Fibroblast of gingiva (primary cell): ENCODE measurements at places on chromosomes 12 and 14.

DNA sequence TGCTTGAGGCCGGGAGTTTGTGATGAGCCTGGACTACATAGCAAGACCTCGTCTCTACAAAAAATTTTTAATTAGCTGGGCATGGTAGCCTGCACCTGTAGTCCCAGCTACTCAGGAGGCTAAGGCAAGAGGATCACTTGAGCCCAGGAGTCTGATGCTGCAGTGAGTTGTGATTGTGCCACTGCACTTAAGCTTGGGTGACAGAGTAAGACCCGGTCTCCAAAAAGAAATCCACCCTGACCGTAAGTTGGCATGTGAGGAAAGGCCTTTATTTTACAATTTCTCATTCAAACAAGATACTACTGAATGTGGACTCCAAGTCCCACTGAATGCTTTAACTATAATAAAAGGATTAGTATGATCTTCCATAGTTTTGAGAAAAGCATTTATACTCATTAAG, 27.3 kb downstream of the PSMA6 start:
- DNase-seq, result no peak

DNA sequence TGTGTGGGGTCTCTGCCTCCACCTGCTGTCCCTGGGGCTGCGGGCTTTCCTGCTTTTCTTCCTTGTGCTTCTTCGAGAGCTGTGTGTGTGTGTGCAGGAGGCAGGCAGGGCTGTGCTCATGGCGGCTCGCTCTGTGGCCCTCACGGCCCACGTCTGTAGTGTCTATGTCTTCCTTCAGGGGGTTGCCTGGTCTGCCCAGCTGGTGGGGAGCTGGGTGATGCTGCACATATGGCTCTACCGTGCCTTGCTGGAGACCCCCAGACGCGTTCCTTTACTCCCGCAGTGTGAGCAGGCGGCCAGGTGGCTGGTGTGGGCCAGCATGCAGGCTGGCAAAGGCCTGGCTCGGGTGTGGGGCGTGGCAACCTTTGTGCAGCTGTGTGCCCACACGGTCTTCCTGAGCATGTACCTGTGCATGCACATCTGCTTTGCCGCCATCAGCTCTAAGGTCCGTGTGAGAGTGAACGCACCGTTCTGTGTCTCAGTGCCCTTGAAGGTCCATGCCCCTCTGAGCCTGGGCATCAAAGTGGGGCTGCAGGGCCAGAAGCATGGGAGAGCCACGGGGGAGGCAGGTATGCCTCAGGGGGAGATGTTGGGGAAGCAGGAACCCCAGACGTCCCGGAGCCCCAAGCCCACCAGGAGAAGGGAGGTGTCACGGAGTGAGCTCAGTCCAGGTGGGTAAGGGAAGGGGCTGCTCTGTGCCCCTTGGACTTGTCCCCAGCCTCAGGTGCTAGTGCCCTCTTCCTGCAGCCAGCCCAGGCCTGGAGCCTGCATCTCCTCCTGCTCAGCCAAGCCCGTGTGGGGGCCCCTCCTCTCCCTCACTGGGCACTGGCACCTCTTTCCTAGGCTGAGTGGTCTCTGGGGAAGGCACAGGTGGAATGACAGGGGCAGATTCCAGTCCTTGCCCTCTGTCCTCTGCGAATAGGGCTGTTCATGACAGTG, 26.4 kb downstream of the CLSTN3 start:
- DNase-seq, result no peak

DNA sequence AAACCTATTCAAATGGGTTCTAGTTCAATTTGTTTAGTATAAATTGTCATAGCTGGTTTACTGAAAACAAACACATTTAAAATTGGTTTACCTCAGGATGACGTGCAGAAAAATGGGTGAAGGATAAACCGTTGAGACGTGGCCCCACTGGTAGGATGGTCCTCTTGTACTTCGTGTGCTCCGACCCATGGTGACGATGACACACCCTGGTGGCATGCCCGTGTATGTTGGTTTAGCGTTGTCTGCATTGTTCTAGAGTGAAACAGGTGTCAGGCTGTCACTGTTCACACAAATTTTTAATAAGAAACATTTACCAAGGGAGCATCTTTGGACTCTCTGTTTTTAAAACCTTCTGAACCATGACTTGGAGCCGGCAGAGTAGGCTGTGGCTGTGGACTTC, 8.3 kb downstream of the CALM1 start:
- DNase-seq, result no peak

GRCh38 chr12:4862809-4863208, 46.9 kb upstream of the KCNA1 start:
- DNase-seq, result no peak

- DNase-seq, result no peak
These were observed 220.6 kb upstream of the TMEM260 start for GRCh38 chr14:56358851-56359614.

DNA sequence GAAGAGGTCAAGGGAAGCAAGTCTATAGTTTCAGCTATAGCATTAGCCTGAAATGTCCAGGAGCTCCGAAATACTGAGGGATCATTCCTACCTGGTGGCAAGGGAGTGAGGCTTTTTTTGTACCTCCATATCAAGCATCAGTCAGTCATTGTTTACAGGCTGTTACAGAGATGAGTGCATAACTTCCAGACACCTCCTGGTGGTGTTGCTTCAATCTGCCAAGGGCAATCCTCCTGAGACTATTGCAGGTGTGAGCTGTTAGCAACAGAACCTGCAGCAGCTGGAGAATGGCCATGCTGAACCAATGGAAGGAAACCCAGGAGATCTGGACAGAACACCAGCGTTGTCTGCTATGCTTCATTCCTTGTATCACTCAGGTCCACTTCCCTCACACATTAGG, 80.0 kb upstream of the SLC8A3 start:
- no peak for DNase-seq

GRCh38 chr12:43107026-43107775, 444.8 kb downstream of the ADAMTS20 start:
- no peak for DNase-seq

DNA sequence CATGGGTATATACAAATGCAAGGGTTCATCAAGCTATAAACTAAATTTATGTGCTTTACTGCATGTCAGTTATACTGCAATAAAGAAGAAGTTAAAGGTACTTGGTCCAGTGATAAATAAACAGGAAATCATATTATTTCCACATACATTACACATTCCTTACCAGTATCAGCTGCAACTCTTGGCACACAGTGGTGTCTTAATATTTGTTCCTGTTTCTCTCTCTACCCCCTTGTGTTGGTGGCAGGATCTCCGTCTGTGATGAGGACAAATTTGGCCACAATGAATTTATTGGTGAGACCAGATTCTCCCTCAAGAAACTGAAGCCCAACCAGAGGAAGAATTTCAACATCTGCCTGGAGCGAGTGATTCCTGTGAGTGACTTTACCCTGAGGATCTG, 19.2 kb upstream of the OAS1 start:
- no peak for DNase-seq

DNA sequence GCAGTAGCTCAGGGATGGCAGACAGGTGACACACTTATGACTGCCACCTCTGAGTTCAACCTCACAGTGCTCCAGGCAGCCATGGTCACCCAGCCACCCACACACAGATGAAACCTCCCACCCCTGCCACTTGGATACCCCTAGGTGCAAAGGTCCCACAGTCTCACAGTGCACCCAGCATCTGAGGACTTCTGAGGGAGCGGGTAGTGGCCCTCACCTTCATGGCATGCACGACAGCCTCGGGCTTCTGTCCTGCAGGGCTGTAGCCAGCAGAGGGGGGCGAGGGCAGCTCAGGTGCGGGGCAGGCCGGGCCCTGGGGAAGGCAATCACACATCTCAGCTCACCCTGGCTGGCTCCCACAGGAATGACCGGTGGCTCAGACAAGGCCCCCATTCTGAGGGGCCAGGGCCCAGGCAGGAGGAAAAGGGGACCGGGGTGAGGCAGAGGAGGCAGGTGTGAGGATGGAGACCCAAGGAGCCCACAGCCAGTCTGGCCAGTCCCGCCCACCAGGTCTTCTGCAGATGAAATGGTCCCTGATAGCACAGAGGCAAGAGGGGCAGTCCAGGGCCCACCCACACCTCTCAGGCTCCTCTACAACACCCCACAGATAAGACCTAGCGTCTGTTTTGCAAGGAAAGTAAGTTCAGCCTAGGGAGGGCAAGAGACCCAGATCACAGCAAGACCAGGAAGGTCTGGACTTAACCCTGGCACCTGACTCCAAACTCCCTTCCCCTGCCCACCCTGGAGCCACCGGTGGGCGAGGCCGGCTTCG, 35.8 kb downstream of the CCNK start:
- DNase-seq, result no peak

GRCh38 chr14:91116913-91117588, 3.2 kb downstream of the DGLUCY start:
- no peak for DNase-seq

DNA sequence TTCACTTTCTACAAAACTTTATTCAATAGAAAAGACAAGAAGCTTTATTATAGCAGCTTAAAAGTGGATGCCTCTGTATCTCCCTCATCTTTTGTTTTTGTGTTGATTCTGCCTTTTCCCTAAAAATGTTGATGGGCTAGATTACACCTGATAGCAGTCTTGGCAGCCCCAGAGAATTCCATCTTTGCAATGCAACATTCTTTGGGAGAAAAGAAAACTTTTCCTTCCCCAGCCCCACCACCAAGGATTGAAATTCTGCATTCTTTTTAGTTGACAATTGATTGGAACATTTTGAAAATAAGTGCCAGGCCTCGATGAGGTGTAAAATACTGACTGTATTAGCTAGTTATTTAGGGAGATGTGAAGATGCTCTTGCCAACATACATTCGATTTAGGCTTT, 306.8 kb upstream of the G2E3 start:
- no peak for DNase-seq

DNA sequence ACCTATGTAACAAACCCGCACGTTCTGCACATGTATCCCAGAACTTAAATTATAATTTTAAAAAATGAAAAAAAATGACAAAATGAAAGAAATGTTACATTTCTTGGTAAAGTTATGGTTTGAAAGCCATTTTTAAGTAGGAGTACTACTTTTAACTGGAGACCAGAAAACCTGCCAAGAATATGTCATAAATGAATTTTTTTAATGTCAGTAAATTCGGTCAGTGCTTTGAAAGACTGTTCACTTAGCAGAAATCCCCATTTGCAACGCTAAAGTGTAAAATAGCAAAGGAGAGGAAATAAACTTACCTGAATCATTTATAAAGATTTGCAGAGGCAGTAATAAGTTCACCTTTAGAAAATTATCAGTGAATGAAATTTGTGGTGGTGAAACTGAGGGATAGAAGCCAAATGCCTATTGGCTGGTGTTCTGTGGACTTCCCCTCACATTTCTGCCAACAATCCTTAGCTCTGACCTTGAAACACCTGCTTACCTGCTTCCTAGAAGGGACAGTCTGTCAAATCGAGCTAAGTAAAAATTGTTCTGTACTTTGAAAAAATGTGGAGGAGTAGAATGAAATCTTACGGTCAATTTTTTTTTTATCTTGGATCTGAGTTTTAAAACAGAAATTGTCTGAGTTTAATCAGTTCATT, 714.2 kb downstream of the SLC6A15 start:
- DNase-seq, result no peak

- DNase-seq, result peak; percentile 44
These were observed 86.9 kb downstream of the PRICKLE1 start for GRCh38 chr12:42502682-42503081.

- DNase-seq, result no peak
These were observed 162.6 kb upstream of the PLEKHG7 start for GRCh38 chr12:92539976-92540781.

- DNase-seq, result no peak
These were observed 950.4 kb upstream of the LRFN5 start for GRCh38 chr14:40656311-40656710.

GRCh38 chr14:93906341-93907329, 20.5 kb upstream of the FAM181A start:
- no peak for DNase-seq

DNA sequence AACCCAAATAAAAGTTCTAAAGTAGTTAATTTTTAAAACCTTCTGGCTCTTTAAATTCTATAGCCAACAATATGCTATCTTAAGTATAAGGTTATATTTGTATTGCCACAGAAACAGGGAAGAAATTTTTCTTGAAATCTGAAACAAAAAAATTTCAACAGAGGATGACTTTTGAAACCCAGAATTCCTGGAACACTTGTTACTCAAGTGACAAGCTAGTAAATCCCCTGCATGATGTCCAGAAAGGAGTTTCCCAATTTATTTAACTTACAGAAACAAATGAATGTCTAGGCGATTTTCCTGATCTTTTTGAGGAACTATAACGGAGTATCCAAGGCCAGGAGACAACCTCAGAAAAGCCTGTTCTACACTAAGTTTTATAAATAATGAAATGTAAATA, 69.6 kb downstream of the SLC41A2 start:
- DNase-seq, result peak; percentile 34

DNA sequence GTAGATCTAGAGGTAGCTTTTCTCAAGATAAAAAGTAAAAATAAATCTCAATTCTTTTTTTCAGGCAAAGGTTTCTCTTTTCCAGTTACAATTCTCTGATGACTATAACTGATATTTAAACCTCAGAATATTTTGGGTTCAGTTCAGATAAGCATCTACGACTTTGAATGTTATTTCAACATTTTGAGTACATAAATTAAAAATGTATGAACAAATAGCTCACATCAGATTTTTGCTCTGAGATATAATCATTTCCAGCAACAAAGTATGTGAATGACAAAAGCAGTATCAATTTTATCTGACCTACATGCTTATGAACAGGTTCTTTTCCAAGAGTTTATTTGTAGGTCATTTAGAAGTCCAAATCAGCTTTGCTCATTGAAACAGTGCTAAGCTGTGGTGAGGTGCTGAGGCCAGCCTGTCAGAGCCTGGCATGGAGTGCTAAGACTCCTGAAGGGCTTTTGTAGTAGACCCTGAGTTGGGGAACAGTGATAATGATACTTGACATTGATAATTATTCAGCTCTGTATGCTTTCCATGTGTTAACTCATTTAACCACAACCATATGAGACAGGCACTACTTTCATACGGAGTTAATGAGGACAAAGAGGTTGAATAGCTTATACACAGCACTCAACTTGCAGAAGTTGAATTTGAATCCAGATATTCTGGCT, 205.0 kb upstream of the DCN start:
- no peak for DNase-seq

- DNase-seq, result no peak
These were observed 4.4 kb downstream of the CD9 start for GRCh38 chr12:6204533-6205143.

GRCh38 chr14:95365401-95365800, 45.7 kb upstream of the CLMN start:
- peak; percentile 67 for DNase-seq

DNA sequence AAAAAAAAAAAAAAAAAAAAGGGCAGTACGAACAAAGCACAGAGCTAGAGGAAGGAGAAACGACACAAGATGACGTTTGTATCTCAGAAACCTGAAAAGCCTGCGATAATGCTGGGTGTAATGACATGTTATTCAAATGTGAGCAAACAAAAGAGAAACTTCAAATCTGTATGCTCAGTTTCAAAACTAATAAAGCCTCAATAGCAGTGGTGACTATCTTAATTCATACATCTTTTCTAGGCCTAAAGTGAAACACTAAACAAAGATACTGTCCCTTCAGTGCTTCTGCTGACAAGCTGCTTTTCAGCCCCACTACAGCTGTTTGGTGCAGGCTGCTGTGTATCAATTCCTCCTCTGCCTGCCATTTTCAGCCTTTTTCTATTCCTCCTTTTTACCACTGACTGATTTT, 15.8 kb downstream of the ITPR2 start:
- DNase-seq, result no peak
